ENCODE measurements at places on chromosomes 7 and 10. TPM values are rescaled to one million over a fixed set of nuclear protein-coding genes. Genes with fewer than 3 reads are reported as not detected.

Gene HOXA13
- not detected for total RNA-seq

Gene STEAP1
- total RNA-seq: 1.5 TPM

Gene LRRD1
- total RNA-seq: 0.24 TPM

Gene INSIG1
- total RNA-seq: 103 TPM

Gene GPR37
- total RNA-seq: 2.2 TPM

Gene NRCAM
- 14.8 TPM for total RNA-seq

Gene HOXA4
- total RNA-seq: 6.8 TPM

Gene POLR2J2
- total RNA-seq: 6.1 TPM

Gene ITGA8
- 2.1 TPM for total RNA-seq

Gene CYP2C19
- total RNA-seq: not detected

Gene SPOCK2
- total RNA-seq: 3.9 TPM

Gene IKZF1
- total RNA-seq: not detected

Gene GBX1
- not detected for total RNA-seq

Gene TMEM196
- total RNA-seq: not detected

Gene OPALIN
- total RNA-seq: not detected

Gene TMEM106B
- total RNA-seq: 44.9 TPM

Gene CTAGE4
- not detected for total RNA-seq

Gene SLC18A3
- total RNA-seq: not detected

Gene HELLS
- 27.0 TPM for total RNA-seq

Gene GCK
- 0.41 TPM for total RNA-seq

Gene C7orf57
- 0.64 TPM for total RNA-seq

Gene TRIM50
- not detected for total RNA-seq

Gene SSC4D
- total RNA-seq: 1.4 TPM

Gene PRTFDC1
- 2.8 TPM for total RNA-seq

Gene ODAD2
- 0.70 TPM for total RNA-seq

Gene CHN2
- 7.0 TPM for total RNA-seq

Gene SGCE
- 87.5 TPM for total RNA-seq

Gene LRRC18
- total RNA-seq: not detected

Data from glomerular endothelial cell (primary cell).